ENCODE measurements at places on chromosomes 5 and 9.
A peak's percentile ranks its signal among the peaks of the same experiment; 100 is the strongest.

GRCh38 chr5:159178978-159179377 lies 30.4 kb downstream of the RNF145 start:
- DNase-seq: peak; percentile 93

DNA sequence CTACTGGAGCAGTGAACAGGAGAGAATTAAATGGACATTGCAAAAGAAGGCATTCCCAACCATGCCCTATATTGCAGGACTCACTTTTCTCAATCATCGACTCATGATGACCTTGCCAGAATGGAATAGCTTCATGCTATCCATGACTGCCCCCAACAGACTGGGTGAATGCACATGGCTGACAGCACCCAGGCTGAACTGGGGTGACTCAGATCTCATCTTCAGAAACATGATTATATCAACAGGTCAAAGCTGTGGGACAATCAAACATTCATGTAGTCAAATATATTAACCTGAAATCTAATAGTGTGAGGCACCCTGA lies 34.7 kb upstream of the MIER3 start:
- DNase-seq: no peak

DNA sequence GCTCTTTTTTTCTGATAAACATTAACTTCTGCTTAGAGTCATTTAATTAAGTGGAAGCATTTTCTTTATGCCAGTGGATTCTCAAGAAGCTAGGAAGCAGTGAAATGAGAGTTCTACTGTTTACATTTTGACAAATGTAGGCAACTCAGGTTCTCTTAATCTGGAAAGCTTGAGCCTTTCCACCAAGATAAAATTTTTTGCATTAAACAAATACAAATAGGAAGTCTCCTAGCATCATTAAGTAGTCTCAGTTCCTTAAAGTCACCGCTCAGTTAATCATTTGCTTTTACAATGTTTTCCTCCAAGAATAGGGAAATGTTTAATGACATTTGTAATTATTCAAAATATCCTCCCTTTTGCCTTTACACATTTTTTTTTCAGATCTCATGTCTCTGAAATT lies 290.4 kb upstream of the PDE4D start:
- DNase-seq: no peak

DNA sequence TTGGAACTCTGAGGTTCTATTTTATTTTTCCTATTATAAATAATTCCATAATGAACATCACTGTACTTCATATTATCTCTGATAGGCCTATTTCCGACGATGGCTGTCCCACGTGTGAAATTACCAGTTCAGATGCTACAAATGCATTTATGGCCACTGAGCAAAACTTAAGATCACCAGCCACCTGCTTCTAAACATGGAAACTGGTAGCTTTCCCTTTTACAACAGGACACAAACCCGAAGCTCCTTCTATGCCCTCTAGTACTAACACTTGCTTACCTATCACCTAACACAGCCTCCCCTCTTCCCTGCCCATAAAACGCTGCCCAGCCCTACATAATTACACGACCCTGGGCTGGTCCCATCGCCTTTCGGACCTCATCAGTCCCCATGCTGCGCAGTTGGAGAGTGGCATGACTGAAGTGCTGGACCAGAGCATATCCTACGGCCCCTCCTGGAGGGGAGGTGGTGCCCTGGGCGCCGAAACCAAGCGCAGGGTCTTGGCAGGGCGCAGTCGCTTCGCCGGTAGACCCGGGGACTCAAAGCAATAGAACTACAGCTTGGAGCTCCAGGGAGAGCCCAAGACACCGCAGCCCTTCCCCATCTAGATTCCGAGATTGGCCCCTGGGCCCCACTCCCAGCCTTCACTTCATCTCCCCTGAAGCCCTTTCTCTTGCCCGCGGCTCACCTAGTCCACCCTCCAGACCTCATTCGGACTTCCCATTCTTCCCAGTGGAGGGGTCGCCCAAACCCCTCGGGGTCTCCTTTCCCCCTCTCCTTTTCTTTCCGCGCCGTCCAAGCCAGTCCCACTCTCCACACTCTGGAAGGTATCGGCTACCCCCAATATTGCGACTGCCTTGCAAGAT lies 1.0 kb upstream of the SAP30L start:
- DNase-seq: no peak

DNA sequence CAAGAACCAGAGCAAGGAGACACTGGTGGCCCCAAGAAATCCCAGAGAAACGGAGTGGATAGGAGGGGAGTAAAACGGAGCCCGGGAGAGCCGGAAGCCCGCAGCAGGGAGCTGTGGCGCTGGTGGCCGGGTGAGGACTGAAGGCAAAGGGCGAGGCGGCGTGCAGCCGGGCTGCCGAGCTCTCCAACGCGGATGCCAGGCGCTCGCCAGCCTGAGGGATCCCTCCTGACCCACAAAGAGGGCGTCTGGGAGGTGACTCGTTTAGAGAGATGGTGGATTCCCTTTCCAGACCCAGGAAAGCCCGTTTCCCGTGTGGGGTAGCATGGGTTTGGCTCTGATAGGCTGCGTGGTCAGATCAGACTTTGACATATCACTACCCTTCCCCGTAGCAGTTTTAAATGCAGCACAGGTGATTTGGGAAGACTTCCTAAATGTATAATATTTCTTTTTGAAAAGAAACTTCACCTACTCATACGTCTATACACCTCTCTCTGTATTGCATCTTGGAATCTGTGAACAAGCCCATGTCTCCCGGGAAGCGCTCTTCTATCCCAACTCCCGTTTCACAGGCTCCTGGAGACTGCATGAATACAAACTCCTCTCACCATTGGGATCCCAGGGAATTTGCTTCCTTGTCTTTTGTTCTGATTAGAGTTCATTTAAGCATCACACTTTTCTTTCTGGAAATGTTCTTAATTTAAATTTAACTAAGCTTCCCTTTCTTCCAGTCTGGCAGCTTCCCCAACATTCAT lies 158.1 kb downstream of the C9orf152 start:
- DNase-seq: no peak

DNA sequence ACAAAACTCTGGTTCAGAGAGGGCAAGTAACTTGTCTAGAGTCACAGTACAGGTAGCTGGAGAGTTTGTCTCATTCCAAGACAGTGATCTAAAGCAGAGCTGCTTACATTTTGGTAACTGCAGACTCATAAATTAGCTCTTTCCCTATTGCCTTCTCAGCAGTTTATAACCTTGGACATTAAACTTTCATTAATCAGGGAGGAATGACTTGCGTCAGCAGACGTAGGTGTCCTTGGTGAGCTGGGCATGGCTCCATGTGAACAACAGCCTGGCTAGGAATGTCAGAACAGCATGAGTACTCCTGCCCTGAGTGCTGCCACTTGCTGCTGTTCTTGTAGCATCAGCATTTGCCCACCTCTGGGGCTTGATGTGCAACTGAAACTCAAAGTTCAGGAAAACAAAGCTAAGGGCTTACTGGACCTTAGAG lies 2.2 kb upstream of the ALDOB start:
- no peak for DNase-seq

All from pulmonary artery endothelial cell (primary cell).